ENCODE measurements at places on chromosomes 6 and 20.

DNA sequence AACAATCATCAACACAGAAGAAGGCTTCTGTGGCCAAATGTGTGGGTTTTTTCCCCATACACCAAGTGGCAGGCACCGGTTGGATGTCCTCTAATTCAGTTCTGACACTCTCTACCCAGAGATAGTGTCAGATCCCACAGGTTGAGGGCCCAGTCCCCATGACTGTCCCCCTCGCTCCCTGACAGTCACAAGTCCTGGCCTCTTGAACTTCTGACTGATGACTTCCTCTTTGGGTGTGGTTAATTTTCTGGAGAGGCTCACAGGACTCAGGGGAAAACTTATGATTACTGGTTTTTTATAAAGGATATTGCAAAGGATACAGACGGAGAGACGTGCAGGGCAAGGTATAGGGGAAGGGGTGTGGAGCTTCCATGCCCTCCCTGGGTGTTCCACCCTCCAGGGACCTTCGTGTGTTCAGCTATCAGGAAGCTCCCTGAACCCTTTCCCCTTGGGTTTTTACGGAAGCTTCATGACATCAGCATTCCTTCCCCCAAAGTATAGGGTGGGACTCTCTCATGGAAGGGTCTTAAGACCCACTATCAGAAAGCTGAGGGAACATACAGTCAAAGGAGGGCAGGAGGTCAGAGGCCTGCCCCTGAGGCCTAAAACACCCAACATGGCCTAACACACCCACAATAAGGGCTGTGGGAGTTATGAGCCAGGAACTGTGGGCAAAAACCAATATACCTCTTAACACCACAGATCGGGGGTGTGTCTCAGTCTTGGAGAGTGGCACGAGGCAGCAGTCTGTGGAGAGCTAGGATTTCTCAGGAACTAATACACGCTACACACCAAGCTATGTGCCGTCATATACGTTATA, 33.3 kb downstream of the FARS2 start:
- no peak for DNase-seq

GRCh38 chr6:4804095-4804494, 27.9 kb downstream of the CDYL start:
- DNase-seq = no peak

DNA sequence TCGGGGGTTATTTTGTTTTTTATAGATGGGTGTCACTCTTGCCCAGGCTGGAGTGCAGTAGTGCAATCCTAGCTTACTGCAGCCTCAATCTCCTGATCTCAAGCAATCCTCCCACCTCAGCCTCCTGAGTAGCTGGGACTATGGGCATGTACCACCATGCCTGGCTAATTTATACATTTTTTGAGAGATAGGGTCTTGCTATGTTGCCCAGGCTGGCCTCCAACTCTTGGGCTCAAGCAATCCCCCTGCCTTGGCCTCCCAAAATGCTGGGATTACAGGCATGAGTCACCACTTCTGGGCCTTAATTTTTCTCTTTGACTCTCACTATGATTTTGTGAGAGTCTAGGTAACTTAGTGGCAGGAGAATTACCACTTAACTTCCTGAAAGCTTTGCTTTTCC, 23.3 kb downstream of the AKAP12 start:
- DNase-seq = no peak

DNA sequence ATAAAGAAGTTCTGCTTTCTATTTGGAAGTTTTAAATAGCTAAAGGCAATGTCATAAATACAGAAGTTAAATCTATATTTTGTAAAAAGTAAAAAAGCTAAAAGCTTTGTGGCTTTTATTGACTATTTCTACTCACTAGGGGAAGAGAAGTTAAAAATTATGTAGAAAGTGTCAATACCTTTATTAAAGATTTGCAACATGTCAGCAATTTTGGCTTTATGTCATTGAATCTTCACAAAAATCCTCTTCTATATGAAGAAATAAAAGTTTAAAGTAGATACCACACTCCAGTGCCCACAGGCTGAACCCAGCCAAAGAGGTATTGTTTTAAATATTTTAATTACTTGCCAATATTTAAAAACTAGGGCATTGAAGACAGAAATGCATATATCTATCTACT, 160.6 kb upstream of the HSF2 start:
- DNase-seq = no peak

DNA sequence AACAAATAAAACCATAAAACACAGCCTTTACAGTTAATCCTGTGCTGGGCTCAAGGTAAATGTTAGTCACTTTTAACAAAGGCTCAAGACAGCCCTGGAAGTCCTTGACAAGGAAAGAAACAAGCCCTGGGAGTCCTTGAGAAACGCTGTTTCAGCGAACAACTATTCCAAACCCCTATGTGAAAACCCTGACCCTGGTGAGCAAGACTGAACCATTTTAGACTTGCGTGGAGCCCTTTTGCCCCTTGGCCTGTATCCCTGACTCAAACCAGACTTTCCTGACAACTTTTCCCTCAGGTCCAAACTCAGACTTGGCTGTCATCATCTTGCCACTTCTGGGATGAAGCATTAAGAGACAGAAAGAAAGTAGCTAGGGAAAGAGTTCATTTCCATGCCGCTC, 180.4 kb downstream of the AIG1 start:
- no peak for DNase-seq

DNA sequence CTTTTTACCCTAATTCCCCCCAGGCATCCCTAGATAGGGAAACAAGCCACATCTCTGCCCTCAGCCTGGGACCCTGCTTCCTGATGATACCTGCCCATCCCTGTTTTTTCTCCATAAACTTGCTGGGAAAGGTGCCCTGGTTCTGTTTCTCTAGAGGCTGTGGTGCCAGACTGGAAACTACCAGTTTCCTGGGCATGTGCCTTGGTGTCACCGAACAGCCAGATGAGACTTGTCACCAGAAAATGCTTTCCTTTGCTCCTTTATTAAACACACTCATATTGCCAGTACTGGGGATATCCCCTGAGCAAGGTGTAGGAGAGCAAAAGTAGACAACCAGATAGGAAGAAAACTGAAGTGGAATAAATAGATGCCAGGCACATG, 16.8 kb downstream of the SRSF3 start:
- DNase-seq = peak; percentile 23

DNA sequence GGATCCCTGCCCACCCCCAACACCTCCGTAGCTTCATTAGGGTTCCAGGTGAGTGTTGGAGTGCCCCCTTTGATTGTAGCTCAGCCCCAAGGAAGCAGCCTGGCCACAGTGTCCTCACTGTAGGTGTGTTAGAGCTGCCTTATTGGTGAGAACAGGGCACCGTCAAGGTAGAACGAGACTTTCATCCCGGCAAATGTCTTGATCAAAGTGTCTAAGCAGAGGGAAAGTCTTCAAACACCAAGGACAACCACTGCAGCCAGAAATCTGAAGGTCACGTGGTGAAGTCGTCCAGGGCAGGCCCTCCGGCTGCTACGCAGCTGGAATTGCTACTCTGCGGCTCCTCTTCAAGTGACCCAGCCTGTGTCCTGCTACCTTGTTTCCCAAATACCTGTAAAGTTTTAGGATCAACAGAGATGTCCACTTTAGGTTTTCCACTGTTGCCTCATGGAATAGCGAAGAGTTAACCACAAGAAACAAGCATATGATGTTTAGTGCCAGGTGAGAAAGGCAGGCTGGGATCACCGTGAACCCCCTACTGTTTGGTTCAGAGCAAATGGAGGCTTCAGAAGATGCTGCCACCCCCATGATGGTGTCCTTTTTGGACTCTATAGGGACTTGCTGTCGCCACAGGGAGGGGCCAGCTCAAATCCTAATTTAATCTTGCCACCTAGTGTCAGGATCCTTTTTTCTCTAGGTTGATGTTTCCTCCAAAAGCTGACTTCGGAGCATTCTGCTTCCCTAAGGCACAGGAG, 1.7 kb upstream of the DLL1 start:
- DNase-seq = no peak

DNA sequence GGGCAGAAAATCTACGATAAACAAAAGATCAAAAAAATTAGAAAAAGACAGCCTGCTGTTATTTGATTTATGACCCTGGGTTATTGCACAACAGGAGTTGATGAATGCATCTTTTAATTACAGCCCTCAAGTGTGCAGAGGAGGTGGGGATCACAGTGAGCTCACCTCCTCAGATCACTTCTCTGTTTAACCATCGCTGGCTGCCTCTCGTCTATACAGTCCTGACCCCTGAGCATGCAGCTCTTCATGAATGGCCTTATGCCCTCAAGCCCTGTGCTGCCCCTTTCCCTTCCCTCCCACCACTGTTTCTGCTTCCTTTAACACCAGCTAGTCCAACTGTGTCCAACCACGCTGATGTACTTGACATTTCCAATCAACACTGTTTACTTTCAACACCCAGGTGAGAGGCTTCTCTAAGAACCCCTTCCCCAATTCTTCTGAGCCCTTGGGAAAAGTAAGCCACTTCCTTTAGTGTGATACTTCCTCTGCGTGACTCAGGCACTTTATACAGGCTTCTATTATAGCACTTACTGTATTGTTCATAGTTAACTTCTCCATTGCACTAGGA, 60.6 kb upstream of the RIPOR2 start:
- DNase-seq = no peak

DNA sequence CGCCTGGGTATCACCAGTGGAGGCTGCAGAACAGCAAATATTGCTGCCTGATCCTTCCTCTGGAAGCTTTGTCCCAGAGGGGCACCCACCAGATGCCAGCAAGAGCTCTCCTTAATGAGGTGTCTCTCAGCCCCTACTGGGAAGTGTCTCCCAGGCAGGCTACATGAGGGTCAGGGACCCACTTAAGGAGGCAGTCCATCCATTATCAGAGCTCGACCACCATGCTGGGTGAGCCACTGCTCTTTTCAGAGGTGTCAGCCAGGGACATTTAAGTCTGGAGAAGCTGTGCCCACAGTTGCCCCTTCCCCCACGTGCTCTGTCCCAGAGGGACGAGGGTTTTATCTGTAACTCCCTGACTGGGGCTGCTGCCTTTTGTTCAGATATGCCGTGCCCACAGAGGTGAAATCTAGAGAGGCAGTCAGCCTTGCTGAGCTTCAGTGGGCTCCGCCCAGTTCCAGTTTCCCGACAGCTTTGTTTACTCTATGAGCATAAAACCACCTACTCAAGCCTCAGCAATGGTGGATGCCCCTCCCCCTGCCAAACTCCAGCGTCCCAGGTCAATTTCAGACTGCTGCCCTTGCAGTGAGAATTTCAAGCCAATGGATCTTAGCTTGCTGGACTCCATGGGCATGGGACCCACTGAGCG, 25.9 kb upstream of the AIG1 start:
- no peak for DNase-seq

GRCh38 chr20:20992277-20992676, 113.9 kb downstream of the LINC00237 start:
- no peak for DNase-seq

GRCh38 chr20:34367155-34367554, 4.1 kb downstream of the ITCH start:
- peak; percentile 32 for DNase-seq

GRCh38 chr6:83600459-83600858, 88.1 kb downstream of the PRSS35 start:
- no peak for DNase-seq

DNA sequence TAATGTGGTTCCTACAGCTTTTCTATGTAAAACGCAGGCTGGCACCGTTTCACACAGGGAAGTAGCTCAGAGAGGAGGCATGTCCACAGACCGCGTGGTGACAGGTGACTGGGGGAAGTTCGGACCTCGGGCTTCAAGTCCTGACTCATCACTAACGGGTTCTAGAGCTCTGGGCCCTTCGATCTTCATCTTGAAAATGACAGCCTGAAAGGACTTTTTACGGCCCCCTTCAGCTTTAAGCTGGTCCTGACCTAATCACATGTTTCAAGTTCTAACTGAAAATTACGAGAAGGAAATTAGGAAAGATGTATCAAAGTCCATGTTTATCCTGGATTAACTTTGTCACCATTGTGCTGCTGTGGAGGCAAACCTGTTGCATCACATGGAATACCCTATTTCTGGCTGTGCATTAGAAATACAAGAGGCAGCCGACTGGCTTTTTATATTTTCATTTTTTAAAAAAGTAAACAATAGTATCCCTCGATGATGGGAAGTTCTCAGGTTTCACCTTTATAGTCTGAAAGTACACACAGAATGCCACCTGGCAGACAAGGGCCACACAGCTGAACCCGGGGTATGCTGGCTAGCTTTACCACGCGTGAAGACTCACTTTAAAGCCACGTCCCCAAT, 2.0 kb downstream of the MAN1A1 start:
- peak; percentile 65 for DNase-seq

- DNase-seq = no peak
Observed at GRCh38 chr6:30520522-30520921, 31.2 kb downstream of the HLA-E start.

DNA sequence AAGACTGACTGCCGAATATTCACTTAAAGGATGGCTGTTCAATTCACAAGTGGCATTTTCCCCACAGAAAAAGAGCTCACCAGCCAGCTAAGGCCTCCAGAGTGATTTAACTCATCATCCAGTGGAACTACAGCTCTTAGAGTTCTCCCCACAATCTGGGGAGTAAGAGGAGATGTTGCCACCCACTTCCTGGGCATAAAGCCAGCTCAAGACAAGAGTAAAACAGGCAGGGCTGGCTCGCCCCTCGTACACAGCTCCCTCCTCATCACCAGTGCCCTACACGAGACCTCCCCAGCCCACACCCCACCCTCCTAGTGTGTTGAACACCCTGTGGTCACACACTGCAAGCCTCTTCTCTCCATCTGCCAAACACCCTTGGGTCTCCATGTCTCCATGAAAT, 47.2 kb upstream of the IPCEF1 start:
- peak; percentile 60 for DNase-seq

DNA sequence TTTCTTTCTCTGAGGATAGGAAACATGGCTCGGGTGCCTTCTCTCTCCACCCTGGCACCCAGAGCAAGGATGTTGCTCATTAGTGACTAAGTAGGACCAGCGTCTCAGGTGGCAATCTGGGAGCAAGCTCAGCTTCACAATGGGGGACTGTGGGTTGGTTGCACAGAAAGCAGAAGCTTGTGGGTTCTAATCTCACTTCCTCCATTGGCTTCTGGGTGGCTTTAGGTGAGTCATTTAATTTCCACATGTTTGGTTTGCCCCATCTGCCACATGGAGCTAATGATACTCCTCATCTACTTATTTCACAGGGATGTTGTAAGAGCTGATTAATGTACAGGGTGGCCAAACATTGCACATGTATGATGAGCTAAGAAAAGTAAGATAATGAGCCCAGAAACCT, 54.8 kb upstream of the AKIRIN2 start:
- DNase-seq = no peak

DNA sequence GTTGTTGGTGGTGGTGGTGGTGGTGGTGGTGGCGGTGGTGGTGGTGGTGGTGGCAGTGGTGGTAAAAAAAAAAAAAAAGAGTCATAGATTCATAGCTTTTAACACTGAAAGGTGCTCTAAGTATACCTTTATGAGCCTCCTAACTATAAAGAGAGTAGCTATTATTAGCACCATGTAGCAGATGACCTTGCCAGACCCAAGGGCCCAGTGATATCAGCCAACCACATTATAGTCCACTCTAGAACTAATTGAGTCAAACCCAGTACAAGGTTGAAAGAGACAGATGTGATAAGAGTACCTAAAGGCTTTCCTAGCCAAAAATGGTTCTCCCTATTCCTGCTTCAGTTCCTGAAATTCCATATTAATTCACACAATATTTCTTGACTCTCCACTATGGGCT, 245.3 kb downstream of the HACE1 start:
- DNase-seq = no peak

GRCh38 chr6:110428153-110428552, 12.8 kb upstream of the DDO start:
- no peak for DNase-seq
